Testis (tissue), 5 donors: ENCODE measurements at places on chromosomes 11 and 22. TPM values are rescaled to one million over a fixed set of nuclear protein-coding genes. Genes with fewer than 3 reads are reported as not detected.

DNA sequence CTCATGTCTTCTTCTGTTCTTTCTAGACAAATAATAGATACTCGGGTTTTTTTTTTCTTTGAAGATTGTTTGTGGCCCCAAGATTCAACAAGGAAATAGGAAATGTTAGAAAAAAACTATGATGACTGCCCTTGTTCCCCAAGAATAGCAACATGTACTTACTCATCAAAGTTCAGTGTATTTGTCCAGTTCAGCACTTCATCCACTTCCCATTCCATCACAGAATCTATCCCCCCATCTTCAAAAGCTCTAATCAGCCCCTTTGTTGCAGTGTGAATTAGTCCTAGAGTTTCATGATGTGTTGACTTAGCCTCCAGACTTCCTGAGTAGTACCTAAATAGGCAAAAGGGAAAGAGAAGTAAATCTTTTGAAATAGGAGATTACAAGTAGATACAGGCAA is 74.3 kb downstream of the C11orf65 start:
- DNase-seq, result no peak
- H3K36me3 ChIP-seq, result no peaks in the 10 kb centered on the region
- H3K27ac ChIP-seq, result no peak overlapping the region
- H3K27me3 ChIP-seq, result no peaks in the 10 kb centered on the region
- H3K4me3 ChIP-seq, result no peak overlapping the region
- no peaks in the 10 kb centered on the region for H3K4me1 ChIP-seq

Gene OLFML1
- total RNA-seq, result 2.9 TPM

Gene MRPL49
- 87.7 TPM for total RNA-seq

DNA sequence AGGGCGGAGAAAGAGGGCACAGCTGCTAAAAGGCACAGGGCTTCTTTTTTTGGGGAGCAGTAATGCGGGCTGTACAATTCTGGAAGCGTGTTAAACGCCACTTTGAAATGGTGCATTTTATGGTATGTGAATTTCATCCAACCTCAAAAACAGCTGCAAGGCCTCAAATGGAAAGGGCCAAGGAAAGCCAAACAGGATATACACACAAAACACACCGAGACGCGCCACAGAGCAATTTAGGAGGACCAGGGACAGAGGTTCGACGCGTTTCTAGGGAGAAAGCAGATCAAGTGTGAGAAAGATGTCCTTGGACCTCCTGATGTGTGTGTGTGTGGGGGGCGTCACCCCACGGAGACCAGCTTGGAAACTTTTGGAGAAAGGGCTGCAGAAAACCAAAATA is 31.1 kb downstream of the TSPAN4 start:
- H3K27ac ChIP-seq, result no peak overlapping the region
- H3K36me3 ChIP-seq, result no peaks in the 10 kb centered on the region
- no peaks in the 10 kb centered on the region for H3K27me3 ChIP-seq
- DNase-seq, result no peak

Gene KBTBD3
- total RNA-seq, result 8.5 TPM

- no peaks in the 10 kb centered on the region for H3K27me3 ChIP-seq
- peaks cover 41% of the 10 kb centered on the region for H3K4me1 ChIP-seq
- no peaks in the 10 kb centered on the region for H3K36me3 ChIP-seq
- DNase-seq, result no peak
- H3K4me3 ChIP-seq, result no peak overlapping the region
Measured at GRCh38 chr11:75333807-75334140, 17.7 kb downstream of the ARRB1 start.
